Activated CD8-positive, alpha-beta memory T cell treated with anti-CD3 and anti-CD28 coated beads, Interleukin-2, amount 10 ng/mL, durations not matched to agents 7 days and 5 days (primary cell): ENCODE measurements at places on chromosomes 2 and 18. TPM values are rescaled to one million over a fixed set of nuclear protein-coding genes. Genes with fewer than 3 reads are reported as not detected.

DNA sequence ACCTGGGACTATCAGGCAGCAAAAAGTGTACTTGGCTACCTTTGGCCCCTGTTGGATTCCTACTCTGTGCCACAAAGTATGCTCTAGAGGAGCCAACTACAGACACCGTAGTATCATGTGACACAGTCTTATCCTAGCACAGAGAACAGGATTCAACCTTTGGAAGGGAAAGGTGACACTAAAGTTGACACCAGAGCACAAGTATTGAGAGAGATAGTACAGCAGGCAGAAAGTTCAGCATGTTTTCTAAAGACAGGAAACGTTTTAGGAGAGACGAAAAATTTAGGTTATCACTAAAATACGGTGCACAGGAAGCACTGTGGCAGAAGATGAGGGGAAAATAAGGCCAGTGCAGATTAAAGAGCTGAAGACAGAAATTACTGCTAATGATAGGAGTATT lies 18.6 kb downstream of the SMAD2 start:
- peaks cover 38% of the 10 kb centered on the region for H3K36me3 ChIP-seq
- no peak for DNase-seq
- no peaks in the 10 kb centered on the region for H3K27me3 ChIP-seq
- H3K4me1 ChIP-seq, result peaks cover 67% of the 10 kb centered on the region
- peak overlapping the region; percentile 19 for H3K4me3 ChIP-seq

DNA sequence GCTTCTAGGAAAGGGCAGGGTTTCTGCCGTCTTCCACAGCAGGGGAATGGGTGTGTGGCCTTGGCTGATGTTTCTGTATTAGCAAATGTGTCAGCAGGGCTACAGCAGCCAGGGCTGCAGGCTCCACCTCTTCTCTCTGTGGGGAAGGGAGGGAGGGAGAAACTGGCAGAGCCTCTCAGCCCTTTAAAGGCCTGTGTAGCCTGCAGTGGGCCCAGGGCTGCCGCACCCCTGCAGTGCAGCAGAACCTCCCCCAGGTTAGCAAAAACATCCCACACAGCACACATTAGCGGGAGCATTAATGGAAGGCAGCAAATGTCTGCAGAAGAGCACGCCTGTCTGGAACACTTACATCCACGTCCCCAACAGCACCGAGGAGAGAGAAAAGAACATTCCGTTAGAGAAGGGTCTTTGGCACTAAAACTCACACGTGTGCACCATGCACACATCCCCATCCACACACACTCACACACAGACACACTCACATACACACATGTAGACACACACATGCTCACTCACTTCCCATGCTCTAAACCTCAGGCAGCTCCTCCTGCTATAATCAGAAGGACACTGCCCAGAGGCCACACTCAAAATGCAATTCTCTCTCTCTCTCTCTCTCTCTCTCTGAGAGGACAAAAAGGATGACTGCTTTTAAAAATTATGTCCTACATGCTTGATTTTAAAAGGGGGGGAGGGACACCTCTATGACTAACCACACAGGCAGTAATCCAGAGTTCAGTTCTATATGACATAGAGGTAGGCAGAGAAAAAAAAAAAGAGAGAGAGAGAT lies 24.1 kb downstream of the MRPL35 start:
- no peaks in the 10 kb centered on the region for H3K27me3 ChIP-seq
- H3K36me3 ChIP-seq, result no peaks in the 10 kb centered on the region
- no peak for DNase-seq
- H3K4me1 ChIP-seq, result peaks cover 15% of the 10 kb centered on the region
- H3K27ac ChIP-seq, result no peak overlapping the region
- H3K4me3 ChIP-seq, result no peak overlapping the region

DNA sequence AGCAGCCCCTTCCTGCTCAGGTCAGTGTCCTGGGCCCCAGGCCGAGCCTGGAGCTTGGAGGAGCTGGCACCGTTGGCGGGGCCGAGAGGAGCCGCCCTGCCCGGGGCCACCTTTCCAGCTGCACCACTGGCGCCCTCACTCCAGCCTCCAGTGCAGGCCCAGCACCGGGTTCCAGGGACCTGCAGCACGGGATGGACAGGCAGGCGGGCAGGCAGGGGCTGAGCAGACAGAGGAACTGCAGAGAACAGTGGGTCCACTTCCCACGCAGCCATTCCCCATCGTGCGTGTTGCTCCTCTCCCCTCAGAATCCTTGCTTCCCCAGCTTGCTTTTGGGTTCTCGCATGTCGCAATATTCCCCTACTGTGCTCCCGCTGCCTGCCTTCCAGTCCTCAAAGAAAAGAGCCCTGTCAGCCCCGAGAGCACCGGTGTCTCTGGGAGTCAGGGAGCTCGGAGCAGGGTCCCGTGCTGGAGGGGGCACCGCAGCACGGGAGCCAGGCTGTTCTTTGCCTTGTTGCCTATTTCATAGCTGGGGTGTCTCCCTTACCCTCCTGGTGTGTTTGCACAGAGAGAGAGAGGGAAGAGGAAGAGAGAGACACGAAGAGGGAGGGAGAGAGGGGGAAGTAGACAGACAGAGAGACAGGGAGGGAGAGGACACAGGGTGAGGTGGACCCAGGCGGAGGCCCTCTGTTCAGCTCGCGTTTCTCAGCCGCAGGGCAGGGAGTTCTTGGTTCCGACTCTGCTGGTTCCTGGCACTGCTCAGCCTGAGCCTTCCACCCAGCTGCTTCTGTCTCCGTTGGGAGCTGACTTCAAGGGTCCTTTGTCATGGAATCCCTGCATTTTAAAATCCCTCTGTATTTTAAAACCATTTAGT lies 126.0 kb downstream of the MBP start:
- H3K4me1 ChIP-seq, result peaks cover 33% of the 10 kb centered on the region
- no peak overlapping the region for H3K27ac ChIP-seq
- peaks cover 8% of the 10 kb centered on the region for H3K36me3 ChIP-seq
- H3K4me3 ChIP-seq, result no peak overlapping the region
- H3K27me3 ChIP-seq, result no peaks in the 10 kb centered on the region

- peaks cover 9% of the 10 kb centered on the region for H3K4me1 ChIP-seq
- no peak overlapping the region for H3K27ac ChIP-seq
- no peaks in the 10 kb centered on the region for H3K36me3 ChIP-seq
- no peak overlapping the region for H3K4me3 ChIP-seq
These were observed 2.8 kb downstream of the COLEC12 start for GRCh38 chr18:497688-498087.

- H3K36me3 ChIP-seq, result no peaks in the 10 kb centered on the region
- no peaks in the 10 kb centered on the region for H3K4me1 ChIP-seq
- no peak overlapping the region for H3K27ac ChIP-seq
- no peak for DNase-seq
- no peak overlapping the region for H3K4me3 ChIP-seq
These were observed 134.4 kb upstream of the TPO start for GRCh38 chr2:1278861-1279260.

DNA sequence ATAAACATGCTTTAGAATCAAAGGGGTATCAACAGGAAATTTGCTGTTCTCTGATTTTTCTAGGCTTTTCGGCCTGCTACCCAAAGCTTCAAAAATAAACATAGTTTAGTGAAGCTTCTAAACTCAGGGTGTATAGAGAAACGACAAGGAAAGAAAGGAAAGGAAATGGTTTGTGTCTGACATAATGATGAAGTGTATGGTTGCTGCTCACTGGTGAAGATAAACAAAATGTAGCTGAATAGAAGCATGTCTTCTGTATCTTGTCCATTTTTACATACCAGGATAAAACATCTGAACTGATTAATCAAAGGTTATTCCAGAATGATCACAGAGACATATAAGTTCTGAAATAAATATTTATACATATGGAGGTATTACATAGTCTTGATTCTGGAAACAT lies 1324.6 kb upstream of the NRXN1 start:
- no peaks in the 10 kb centered on the region for H3K27me3 ChIP-seq
- H3K27ac ChIP-seq, result no peak overlapping the region

GRCh38 chr18:33355263-33355662 lies 85.3 kb downstream of the CCDC178 start:
- H3K27me3 ChIP-seq, result no peaks in the 10 kb centered on the region
- H3K27ac ChIP-seq, result no peak overlapping the region
- no peaks in the 10 kb centered on the region for H3K36me3 ChIP-seq
- no peak for DNase-seq
- H3K4me1 ChIP-seq, result no peaks in the 10 kb centered on the region
- no peak overlapping the region for H3K4me3 ChIP-seq

SEMA4C gene
- total RNA-seq, result 11.6 TPM

DNA sequence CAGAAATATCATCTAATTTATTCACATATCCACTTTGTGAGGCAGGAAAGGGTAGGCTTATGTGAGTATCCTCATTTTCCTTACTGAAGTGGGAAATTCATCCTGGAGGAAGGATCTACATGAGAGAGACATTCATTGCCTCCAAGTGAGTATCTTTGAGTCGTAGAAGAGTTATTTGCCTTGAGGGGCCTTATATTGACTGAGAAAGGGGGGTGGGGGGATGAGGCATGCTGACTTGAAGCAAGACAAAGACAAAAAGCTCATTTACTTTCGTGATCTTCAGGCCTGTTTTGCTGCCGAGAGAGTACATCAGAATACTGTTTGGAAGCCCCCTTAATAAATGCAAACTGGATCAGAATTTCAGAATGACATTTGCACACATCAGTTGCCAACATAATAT lies 17.6 kb upstream of the NEDD4L start:
- no peak overlapping the region for H3K27ac ChIP-seq
- no peak overlapping the region for H3K4me3 ChIP-seq
- no peaks in the 10 kb centered on the region for H3K36me3 ChIP-seq
- DNase-seq, result no peak

- no peak for DNase-seq
- no peak overlapping the region for H3K27ac ChIP-seq
These were observed 366.7 kb downstream of the NUP35 start for GRCh38 chr2:183490914-183491313.

ACYP2 gene
- total RNA-seq, result 9.9 TPM

NETO1 gene
- not detected for total RNA-seq

DNA sequence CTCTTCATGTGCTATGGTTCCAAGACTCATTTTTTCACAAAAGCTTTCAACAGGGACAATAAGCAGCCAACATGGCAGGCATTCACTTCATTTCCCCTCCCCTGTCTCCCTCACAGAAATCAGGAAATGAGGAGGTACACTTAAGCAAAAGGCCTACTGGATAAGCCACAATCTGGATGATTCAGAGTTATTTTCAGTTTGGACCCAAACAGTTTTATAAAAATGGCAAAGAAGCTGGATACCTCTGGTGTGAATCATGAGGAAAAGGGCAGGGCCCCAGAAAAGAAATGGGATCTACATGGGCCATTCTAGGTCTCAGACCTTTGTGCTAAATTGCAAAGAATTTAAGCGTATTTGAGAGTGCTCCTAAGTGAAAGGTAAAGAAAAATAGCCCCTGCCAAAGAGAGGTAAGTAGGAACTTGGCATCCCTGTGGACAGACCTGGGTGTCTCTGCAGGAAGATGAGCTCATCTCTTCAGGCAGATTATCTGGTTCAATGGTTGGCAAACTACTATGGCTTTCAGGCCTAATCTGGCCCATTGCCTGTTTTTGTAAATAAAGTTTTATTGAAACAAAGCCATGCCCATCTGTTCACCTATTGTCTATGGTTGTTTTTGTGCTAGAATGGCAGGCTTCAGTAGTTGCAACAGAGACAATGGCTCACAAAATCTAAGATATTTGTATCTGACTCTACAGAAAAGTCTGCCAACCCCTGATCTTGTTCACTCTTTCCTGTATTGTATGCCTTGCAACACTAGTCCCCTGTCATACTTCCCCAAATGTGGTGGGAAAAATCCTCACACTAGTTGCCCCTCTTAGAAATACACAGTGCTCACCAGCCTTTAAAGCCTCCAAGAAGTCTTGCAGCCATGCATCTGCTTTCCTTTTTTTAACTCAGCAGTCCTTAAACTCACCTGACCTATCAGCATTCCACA lies 315.0 kb downstream of the ALK start:
- H3K36me3 ChIP-seq, result no peaks in the 10 kb centered on the region
- H3K4me3 ChIP-seq, result no peak overlapping the region
- no peak for DNase-seq
- no peak overlapping the region for H3K27ac ChIP-seq
- peaks cover 14% of the 10 kb centered on the region for H3K27me3 ChIP-seq
- peaks cover 5% of the 10 kb centered on the region for H3K4me1 ChIP-seq

DNA sequence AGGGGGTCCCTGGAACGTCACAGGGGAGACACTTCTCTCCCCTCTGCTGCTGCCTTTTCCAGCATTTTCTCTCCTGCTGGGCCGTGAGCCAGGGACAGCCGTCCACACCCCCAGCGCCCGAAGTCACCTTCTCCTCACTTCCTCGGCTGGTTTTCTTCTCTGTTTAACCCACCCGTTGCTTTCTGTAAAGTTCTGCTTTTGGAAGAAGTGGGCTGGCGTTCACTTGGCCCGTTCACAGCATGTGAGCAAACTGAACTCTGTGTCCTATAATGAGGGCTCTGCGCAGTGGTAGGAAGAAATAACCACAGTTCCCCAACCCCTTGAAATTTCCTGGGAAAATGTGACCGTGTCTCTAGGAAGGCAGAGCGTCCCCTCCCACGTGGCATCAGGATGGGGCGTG lies 187.0 kb upstream of the HDAC4 start:
- no peak overlapping the region for H3K27ac ChIP-seq
- no peak for DNase-seq
- H3K4me3 ChIP-seq, result no peak overlapping the region
- no peaks in the 10 kb centered on the region for H3K4me1 ChIP-seq
- H3K27me3 ChIP-seq, result no peaks in the 10 kb centered on the region
- no peaks in the 10 kb centered on the region for H3K36me3 ChIP-seq

IL36RN gene
- total RNA-seq, result not detected

DNA sequence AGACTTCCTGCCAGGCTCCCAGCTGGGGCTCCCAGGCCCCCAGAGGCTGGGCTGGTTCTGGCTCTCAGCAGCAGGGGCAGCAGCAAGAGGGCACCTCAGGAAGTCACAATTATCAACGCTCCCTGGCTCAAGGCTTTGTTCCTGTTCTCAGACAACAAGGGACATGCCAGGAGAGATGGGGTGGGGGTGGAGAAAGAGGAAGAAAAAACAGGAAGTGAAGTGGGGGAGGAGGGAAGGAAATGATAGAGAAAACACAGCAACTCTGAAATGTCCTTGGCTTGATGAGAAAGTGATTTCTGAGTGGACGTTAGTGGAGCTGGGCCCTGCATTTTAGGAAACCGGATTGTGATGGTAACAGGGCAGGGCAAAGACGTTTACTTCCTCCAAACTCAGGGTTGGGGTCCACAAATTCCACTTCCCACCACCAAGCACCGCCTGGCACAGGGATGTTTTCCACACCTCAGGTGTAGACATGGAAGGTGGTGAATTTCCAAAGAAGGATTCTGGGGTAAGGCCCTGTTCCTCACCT lies 40.4 kb downstream of the CYRIA start:
- no peaks in the 10 kb centered on the region for H3K36me3 ChIP-seq
- H3K4me3 ChIP-seq, result no peak overlapping the region
- no peak overlapping the region for H3K27ac ChIP-seq
- peaks cover 14% of the 10 kb centered on the region for H3K4me1 ChIP-seq
- DNase-seq, result no peak
- H3K27me3 ChIP-seq, result no peaks in the 10 kb centered on the region
